ENCODE measurements at places on chromosomes 6 and 20.
A peak's percentile ranks its signal among the peaks of the same experiment; 100 is the strongest.

GRCh38 chr6:107711412-107712236, 112.5 kb downstream of the SCML4 start:
- DNase-seq = no peak

DNA sequence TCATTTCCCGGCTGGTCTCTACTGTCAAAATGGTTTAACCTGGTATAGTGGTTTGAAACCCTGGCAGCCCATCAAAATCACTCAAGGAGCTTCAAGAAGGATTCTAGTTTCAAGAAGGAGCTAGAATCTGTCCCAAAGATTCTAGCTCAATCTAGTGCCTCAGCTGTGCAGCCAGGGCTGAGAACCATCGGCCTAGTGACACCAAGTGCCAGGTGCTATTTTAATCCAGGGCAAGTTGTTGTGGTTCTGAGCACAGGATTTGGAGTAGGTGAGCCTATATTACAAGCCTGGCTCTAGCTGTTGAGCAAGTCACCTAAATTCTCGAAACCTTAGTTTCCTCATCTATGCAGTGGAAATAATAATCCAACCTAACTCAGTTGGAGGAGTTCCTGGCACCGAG, 3.7 kb downstream of the MOCS1 start:
- DNase-seq = no peak

DNA sequence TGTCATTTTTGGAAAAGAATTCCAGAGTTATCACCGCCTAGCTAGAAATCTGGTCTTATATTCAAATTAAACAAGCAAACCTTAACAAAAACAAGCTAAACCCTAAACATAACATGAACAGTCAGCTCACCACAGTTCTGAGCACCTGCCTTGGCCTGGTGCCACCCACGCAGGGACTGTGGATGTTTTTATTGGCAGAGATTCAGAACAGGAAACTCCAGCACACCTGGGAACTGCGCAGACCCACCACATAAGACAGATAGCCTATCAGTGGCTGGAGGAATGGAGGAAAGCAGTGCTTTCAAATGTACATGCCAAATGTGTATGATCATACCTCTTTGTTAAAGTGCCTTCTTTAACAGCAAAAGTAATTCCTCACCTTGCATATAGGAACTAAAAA, 8.9 kb downstream of the SLC16A10 start:
- peak; percentile 96 for DNase-seq

GRCh38 chr6:44558024-44558831, 170.7 kb downstream of the CDC5L start:
- no peak for DNase-seq

- DNase-seq = no peak
Observed at GRCh38 chr20:16283307-16283706, 289.9 kb downstream of the KIF16B start.

GRCh38 chr6:114580882-114581281, 238.1 kb upstream of the HS3ST5 start:
- no peak for DNase-seq

DNA sequence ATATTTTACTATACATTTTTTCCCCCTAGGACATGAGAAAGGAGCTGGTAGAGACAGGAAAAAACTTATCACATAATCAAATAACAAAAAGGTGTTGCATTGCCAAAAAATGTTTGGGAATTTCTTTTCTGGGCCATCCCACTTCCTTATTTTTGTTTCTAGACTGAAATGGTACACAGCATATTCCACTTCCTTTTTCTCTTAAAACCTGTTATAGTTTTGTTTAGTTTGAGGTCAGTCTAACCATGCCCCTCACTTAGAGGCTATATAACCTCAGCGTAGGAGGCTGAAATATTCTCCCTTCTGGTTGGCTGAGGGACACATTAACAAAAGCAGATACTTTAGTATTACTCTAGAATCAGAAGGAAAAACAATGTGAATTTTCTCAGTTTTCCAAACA, 323.9 kb downstream of the GJA1 start:
- DNase-seq = no peak
